ENCODE measurements at places on chromosomes 2 and 18.

DNA sequence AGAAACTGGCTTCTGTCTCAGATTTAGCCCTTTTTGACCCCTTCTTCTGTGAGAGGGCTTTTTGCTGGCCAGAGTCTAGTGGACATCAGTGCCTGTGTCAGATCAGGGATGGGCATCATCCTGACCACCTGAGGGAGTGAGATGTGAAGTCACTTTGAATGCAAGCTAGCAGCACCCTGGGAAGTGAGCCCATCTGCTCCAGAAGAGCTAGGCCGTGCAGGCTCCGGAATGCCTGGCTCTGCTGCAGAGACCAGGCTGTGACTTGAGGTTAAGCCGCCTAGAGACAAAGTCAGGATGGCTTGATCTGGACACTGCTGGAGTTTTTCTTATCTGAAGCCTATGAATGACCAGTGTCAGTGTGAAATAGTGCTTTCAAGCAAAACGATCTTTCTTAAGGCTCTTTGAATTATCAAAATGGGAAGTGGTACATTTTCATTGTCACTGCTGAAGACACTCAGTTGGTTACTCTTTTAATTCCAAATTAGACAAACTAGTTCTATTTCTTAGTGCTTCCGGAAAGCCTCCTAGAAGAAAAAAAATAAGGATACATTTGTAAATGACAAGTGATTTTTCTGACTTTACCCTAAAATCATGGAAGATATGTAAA, 20.8 kb downstream of the DGUOK start:
- no peak for DNase-seq

GRCh38 chr2:200905618-200906296, 16.6 kb downstream of the NIF3L1 start:
- peak; percentile 77 for DNase-seq

DNA sequence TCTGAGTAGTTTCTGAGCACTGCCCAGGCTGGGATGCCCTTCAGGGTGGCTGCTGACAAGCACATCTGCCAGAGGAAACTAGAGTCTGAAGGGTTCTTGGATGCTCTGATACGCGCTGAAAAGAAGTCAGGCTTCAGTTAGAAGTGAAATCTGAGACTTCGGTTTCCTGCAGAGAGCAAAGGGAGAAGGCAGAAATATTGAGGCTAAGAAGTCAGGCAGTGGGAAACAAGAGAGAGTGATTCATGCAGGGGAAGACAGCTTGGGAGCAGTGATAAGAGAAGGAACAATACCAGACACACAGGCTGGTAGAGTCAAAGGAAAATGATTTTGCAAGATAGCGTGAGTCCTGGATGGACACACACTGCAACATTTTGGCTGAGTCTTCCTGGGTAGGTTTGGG, 51.0 kb upstream of the BOD1L2 start:
- DNase-seq, result no peak

DNA sequence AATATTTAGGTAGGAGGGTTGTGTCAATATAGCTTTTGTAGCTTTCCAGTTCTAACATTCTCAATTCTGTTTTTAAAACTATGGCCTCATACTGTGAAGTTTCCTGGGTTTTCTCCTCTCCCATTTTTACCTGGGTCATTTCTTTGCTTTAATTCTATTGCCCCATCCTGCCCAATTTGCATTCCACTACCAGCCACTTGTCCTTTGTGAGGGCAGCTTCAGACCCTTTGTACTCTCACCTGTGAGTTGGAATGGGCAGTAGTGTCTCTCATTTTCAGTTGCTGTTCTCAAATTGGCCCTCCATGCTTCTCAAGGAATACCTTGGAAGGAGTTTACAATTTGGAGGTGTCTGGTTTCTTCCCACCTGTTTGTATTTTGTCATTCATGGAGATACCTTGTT, 108.4 kb downstream of the CAMKMT start:
- DNase-seq, result no peak

Data from NCI-H460 (cell line).